Left kidney (tissue), 8 donors: ENCODE measurements at places on chromosomes 3 and 15. TPM values are rescaled to one million over a fixed set of nuclear protein-coding genes. Genes with fewer than 3 reads are reported as not detected.

- DNase-seq: peak; percentile 52
These were observed 7.3 kb downstream of the MYO5C start for GRCh38 chr15:52288051-52288942.

GRCh38 chr15:64909546-64909945, 2.2 kb upstream of the ANKDD1A start:
- DNase-seq: no peak

CCDC13 gene
- 3.8 TPM for polyA plus RNA-seq

DNA sequence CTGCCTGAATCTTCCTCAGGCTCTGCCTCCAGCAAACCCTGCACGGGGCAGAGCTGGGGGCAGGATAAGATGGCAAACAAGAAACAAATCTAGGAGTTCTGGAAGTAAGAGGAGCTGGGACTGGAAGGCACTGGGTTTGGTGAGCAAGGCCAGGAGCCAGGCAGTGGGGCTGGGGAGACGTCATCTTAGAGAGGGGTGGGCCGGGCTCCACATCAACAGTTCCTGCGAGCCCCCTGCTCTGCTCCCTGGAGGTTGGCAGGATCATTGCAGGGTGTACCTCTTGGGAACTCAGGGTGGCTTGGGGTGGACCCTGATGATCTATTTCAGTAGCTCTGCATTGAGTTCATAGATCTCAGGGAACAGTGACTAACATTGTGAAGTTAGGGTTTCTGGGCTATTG, 87.3 kb upstream of the PRR23E start:
- no peak for DNase-seq

GABRG3 gene
- 2.1 TPM for polyA plus RNA-seq

- DNase-seq: no peak
These were observed 412.1 kb downstream of the TBL1XR1 start for GRCh38 chr3:176785171-176785570.

AP3B2 gene
- polyA plus RNA-seq: 4.8 TPM

- DNase-seq: no peak
These were observed 56.5 kb downstream of the SMAD3 start for GRCh38 chr15:67121644-67122605.

GRCh38 chr3:168024537-168024941, 71.2 kb downstream of the GOLIM4 start:
- no peak for DNase-seq

GRCh38 chr15:56292546-56293316, 49.1 kb upstream of the RFX7 start:
- no peak for DNase-seq

- no peak for DNase-seq
These were observed 69.2 kb downstream of the KLHL25 start for GRCh38 chr15:85725564-85725963.

DNA sequence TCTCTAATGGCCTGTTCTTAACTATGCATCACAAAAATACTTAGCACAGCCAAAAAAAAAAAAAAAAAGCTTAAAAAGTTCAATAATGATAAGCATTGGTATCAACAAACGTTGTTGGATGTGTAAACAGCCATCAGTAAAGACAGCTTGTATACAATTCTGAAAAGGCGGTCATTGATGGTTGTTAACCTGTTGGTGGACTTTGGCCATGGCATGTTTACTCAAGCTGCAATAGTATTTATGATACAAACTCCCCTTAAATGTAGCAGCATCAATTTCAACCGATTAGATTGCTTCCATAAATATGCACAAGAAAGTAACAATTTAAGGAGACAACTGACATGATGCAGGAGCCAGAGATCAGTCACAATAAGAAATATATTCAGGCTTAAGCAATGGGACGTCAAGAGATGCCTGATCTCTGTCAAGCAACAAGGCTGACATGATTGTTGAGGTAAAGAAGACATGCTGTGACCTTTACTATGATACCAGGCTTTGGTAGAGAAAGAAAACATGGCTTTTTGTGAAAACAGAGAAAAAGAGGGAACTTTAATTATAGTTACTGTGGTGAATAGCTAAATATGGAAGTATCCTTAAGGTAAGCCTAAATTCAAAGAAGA, 14.2 kb upstream of the SLC7A14 start:
- no peak for DNase-seq

GOLGA8J gene
- polyA plus RNA-seq: 2.9 TPM

- DNase-seq: no peak
These were observed 73.1 kb upstream of the TERB2 start for GRCh38 chr15:44883199-44883877.

GRCh38 chr3:70049761-70050160, 50.2 kb downstream of the SAMMSON start:
- DNase-seq: no peak

GRCh38 chr15:57619746-57620145, 28.0 kb downstream of the MYZAP start:
- DNase-seq: no peak

DNA sequence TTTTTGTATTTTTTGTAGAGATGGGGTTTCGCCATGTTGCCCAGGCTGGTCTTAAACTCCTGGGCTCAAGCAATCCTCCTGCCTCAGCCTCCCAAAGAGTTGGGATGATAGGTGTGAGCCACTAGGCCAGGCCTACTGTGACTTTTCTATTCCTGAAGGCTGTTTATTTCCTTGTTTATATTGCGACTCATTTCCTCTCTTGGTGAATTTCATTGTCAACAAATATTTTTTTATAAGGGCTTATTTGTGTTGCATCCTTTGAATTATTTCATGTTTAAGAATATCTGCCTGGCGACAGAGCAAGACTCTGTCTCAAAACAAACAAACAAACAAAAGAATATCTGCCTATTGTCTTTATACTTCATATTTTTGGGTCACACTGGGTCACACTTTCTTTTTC, 29.4 kb upstream of the MCCC1 start:
- DNase-seq: no peak

CPNE4 gene
- 0.68 TPM for polyA plus RNA-seq

GRCh38 chr15:48360841-48361240, 29.6 kb downstream of the DUT start:
- DNase-seq: no peak

- DNase-seq: peak; percentile 44
These were observed 60.2 kb downstream of the PLXNA1 start for GRCh38 chr3:127043041-127043641.

GPR160 gene
- 26.2 TPM for polyA plus RNA-seq

DNA sequence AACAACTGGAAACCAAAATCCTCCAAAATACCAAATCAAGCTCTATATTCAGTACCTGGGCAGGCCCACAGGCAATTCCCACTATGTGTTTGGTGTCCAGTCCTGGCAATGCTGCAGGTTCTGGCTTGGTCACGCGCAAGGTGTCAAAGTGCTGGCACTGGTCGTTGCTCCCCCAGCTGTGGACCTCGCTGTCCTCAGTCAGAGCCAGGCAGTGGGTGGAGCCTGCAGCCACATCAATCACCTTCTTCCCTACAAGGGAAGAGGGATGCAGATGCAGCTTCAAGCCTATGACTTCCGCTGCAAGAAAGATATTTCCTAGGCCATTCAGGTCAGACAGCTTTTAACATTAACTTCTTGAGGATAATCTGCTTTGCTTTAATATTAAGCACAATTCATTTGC, 61.3 kb downstream of the HERC2 start:
- DNase-seq: no peak

- DNase-seq: no peak
These were observed 45.3 kb upstream of the SPESP1 start for GRCh38 chr15:68885070-68885469.

- no peak for DNase-seq
These were observed 27.0 kb upstream of the RNF7 start for GRCh38 chr3:141710888-141711616.

GRCh38 chr3:126340943-126341754, 16.1 kb downstream of the KLF15 start:
- no peak for DNase-seq

DNA sequence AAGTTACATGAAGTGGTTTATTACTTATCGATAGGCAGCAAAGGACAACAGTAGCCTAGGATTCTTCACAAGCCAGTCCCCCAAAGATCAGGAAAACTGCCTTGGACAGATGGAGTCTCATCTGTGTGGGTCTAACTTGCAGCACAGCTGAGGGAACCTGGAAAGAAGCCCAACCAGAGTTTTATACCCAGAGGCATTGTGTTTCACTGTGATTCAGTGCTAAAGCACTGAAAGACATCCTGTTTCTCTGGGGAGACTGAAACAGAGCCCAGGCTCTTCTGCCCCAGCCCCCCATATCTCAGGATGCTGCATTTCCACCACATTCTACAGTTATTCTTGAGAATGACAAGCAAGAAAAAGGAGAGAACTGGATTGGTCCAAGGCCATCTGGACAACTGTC, 48.2 kb upstream of the PYDC2 start:
- DNase-seq: no peak

DNA sequence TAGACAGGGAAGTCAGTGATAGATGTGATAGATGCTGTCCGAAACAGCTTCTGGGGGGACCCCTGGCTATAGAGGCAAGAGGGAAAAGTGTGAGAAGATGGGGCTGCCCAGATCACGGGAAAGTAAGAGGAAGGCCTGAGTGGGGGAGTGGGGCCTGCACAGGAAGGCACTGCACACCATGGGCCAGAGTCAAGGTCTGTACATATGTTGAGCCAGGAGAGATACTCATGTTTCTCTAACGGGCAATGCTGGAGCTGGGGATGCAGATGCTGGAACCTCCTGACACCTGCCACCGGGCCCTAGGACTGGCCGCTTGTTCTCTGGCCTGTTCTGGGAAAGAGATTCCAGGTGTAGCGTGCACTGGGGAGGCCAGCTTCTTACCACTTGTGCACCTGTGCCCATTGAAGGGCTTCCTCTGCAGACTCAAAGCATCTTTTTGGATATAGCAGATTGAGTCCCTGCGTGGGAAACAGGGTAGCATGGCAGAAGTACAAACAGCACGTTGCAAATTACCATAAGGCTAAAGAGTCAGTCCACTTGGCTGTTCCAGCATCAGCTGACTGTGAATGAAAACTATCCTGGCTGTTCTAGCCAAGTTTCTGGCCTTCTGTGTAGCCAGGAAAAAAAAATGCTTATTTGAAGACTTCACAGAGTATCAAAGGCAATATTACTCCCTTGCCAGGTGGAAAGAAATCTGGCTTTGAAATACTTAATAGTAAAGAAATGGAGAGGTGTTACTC, 77.1 kb upstream of the GSK3B start:
- no peak for DNase-seq

GRCh38 chr3:94694894-94695293, 632.0 kb downstream of the NSUN3 start:
- no peak for DNase-seq

- no peak for DNase-seq
These were observed 57.1 kb downstream of the CHAC1 start for GRCh38 chr15:41010345-41010744.

FAM240A gene
- not detected for polyA plus RNA-seq

- no peak for DNase-seq
These were observed 582 bp downstream of the CGNL1 start for GRCh38 chr15:57376696-57377477.

DNA sequence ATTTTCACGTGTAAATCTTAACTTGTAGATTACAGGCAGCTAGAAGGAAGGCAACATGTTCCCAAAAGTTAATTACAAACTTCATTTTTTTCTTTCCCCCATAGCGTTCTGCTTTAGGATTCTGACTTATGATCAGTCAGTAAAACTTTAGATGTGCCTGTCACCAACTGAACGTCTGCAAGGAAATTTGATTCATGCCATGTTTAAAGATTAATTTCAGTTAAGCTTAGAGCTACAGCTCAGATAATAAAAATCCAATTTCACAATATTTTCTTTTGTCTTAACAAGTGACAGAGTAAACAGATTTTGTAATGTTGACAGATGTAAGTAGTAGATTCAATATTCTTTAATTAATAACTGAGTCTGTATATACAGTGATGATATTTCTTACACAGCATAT, 253.1 kb downstream of the NFKBIZ start:
- no peak for DNase-seq

GRCh38 chr3:46289551-46289950, 47.3 kb downstream of the CCR3 start:
- no peak for DNase-seq

DNA sequence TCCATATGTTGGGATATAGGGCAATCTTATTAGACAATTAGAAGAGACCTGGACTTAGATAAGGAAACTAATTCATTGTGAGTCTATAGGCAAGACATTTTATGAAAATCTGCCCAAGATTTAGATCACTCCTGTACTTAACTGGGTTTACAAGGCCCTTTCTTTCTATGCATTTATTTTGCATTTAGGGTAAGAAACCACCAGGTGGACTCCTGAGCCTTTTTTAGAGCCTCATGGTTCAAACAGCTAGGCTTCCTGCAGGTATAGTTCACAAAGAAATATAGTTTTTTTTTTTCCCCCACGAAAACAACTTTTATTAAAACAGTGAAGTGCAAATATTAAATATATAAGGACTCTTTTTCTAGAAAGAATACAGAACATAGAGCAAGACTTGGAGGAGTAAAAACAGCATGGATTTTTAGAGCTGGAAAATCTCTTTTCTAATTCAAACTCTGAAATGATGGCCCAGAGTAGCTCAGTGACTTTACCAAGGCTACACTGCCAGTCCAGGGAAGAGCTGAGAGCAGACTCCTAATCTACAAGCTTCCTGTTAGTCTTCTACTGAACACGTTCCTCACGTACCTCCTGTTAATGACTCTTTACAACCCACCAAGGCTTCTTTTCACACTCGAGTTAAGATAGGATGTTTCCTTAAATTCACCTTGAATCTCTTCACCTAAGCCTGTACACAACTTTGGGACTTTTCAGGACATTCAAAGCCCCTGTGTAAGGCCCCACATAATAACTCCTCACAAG, 400.9 kb upstream of the ATP11B start:
- no peak for DNase-seq

MESP2 gene
- 0.45 TPM for polyA plus RNA-seq

DNA sequence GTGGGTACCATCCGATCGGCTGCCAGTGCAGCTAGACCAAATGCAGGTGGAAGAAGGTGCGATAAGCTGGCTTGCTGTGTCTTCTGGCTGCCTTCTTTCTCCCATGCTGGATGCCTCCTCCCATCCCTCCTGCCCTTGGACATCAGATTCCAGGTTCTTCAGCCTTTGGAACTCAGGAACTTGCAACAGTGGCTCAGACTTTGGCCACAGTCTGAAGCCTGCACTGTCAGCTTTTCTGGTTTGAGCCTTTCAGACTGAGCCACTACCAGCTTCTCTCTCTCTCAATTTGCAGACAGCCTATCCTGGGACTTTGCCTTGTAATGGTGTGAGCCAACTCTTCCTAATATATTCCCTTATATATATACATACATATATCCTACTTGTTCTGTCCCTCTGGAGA, 485.5 kb downstream of the FHIT start:
- DNase-seq: no peak

- no peak for DNase-seq
These were observed 712.7 kb upstream of the LMCD1 start for GRCh38 chr3:7788881-7789280.

MOBP gene
- 0.22 TPM for polyA plus RNA-seq

GRCh38 chr3:29381595-29381994, 100.7 kb downstream of the RBMS3 start:
- DNase-seq: no peak

DNA sequence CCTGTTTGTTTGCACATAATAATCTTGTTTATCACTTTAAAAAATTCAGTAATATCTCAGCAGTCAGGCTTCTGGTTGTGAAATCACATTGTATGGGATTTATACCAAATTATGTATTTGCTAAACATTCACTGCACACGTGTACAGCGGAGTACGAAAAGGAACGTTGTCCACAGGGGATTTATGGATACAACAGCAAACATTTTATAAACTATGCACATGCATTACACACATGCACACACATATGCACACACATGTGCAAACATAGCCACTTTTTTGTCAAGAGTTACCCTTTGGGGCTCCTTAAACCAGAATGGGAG, 150.5 kb downstream of the LRRK1 start:
- DNase-seq: no peak

HLTF gene
- polyA plus RNA-seq: 58.6 TPM

GP5 gene
- polyA plus RNA-seq: 0.40 TPM
